ENCODE measurements at places on chromosomes 3 and 15.

DNA sequence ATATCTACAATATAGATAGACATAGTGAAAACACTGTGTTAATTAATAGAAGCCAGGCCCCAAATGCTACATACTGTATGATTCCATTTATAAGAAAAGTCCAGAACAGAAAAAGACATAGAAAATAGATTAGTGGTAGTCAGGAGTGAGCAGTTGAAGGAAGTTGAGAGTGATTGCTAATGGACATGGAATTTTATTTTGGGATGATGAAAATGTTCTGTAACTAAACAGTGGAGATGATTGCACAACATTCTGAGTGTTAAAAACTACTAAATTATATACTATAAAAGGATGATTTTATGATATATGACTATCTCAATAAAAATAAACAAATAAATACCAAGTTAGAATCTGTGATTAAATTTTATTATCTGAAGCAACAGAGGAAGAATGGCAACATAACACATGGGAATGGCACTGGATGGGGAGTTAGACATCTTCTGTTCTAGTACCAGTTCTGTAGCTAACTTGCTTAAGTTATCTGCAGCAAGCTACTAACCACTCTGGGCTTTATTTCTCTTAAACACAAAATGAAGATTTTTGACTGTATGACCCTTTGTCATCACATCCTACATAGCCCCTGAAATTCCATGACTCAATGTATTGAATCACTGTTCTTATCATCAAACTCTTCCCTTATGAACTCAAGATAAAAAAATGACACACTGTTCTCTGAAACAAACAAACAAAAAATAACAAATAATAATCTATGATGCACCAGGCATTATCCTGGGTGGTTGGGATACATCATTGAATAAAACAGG lies 612.7 kb downstream of the TBL1XR1 start:
- no peak for DNase-seq

- DNase-seq, result no peak
Observed at GRCh38 chr15:93247466-93248121, 158.6 kb upstream of the RGMA start.

DNA sequence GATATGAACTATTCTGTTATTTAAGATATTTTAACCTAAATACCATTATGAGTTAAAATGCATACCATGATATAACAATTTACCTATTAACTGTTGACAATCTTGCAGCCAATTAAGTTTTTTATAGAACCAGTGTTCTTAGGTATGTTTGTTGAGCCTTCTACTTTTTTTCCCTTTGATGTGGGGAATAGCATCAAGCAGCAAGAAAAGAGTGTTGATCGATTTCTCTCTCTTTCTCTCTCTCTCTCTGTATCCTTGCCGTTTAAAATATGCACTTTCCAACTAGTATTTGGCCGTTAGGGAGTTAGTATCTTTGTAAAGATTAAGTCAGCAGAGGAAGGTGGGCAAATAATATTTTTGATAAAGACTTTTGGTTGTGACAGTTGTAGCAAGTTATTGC lies 5.9 kb downstream of the CHD2 start:
- no peak for DNase-seq

DNA sequence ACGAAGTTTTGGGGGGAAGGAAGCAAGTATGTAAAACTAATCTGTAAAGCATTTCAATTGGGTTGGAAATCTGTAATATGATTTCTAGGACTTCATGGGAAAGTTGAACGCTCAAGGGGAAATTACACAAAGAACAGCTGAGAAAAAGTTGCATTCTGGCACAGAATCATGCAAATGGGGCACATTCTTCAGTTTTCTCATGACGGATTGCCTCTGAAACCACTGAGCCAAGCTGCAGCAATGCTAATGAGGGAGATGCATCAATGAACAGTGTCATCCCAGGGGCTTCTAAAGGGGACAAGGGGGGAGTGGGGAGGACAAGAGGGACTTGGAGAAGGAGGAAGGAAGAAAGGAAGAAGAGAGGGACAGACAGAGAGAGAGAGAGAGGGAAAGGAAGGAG lies 291.4 kb upstream of the ATP11B start:
- DNase-seq, result no peak

- DNase-seq, result no peak
Observed at GRCh38 chr3:12187448-12188327, 29.0 kb upstream of the TIMP4 start.

DNA sequence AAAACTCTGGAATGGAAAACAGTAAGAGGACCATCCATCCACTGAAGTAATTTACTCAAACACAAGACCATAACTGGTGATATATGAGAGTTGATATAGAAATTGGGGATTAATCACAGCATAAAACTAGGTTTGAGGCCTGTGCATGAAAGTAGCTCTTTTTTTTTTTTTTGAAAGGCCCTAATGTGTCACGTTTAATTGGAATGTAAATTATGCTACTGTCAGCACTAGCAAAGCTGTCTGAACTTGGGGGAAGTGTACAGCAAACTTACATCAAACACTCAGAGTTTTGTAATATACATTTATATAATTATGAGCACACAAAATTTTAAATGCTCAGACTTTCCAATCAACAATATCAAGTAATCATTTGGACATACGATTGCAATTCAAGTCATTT lies 154.1 kb downstream of the GREM1 start:
- DNase-seq, result no peak

DNA sequence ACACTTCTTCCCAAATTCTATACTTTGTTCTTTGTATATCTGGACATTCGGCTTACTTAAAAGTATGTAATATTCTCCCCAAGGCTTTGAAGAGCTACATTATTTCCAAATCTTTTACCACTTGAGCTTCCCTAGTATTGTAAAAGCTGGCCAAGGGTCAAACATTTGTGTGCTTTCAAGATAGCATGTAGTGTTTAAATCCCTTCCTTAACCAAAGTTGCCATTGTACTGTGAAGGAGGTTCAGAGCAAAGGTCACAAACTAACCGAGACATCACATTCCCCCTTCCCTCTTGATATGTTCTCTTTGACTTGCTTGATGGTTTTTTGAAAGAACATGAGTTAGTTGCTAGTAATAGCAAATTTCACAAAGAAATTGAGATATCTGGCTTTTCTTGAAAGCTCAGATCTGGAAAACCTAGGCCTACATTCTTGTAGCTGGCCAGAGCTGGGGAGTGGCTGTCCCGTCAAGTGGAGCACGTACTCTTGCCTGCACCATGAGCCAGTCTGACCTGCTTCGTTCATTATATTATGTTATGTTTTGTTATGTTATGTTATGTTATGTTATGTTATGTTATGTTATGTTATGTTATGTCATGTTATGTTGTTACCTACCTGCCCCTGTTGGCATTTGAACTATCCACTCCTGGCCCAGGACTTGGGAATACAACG lies 60.2 kb downstream of the FILIP1L start:
- no peak for DNase-seq

- no peak for DNase-seq
Observed at GRCh38 chr3:55169608-55170072, 241.8 kb upstream of the LRTM1 start.

GRCh38 chr3:98890965-98891910 lies 10.3 kb downstream of the DCBLD2 start:
- no peak for DNase-seq

DNA sequence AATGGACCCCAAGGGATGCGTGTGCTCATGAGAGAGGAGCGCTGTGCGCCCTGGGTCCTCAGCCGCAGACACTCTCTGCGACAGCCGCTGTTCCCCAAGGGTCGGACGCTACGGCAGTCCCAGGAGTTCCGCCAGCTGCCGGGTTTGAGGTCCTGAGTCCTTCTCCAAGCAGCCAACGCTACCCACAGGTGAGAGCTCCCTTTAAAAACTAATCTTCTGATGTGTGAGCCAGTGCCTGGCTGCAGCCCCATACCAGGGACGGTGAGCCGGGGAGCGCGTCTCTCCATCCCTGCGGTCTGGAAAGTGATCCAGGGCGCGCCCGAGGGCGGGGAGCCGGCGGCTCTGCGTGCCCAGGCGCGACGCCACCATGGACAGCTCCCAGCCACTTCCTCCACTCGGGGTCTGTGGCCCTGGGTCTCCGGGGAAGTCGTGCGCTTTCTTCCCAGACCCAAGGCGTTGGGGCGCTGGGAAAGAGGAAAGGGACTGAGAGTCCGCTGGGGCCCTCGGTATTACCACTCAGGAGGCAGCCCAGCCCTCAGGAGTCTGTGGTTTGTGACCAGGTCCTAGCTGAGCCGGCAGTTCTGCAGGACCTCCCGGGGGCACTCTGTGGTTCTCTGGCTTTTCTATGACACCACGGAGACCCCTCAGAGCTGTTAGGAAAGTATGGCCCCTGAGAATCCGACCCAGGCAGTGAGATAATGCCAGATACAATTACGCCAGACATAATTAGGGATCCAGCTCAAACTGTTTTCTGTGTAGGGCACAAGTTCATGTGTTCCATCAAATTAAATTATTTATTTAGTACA lies 1.4 kb downstream of the CEMIP start:
- DNase-seq, result no peak

DNA sequence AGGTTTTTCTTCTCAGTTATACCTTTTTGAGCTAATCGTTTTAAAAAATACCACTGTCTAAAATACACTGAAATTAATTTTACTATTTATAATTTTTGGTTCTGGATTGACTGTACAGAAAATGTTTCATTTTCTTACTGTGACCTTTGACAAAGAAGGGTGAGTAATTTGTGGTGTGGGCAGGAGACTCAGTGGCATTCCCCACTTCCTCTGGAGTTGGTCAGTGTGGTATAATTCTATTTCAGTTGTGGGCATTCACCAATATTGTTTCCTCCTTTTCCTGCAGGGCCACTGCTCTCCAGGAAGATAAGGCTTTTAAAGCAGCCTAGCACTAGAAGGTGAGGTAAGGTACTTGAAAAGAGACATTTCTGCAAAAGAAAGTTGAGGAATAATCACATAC lies 6.5 kb downstream of the DAG1 start:
- no peak for DNase-seq

DNA sequence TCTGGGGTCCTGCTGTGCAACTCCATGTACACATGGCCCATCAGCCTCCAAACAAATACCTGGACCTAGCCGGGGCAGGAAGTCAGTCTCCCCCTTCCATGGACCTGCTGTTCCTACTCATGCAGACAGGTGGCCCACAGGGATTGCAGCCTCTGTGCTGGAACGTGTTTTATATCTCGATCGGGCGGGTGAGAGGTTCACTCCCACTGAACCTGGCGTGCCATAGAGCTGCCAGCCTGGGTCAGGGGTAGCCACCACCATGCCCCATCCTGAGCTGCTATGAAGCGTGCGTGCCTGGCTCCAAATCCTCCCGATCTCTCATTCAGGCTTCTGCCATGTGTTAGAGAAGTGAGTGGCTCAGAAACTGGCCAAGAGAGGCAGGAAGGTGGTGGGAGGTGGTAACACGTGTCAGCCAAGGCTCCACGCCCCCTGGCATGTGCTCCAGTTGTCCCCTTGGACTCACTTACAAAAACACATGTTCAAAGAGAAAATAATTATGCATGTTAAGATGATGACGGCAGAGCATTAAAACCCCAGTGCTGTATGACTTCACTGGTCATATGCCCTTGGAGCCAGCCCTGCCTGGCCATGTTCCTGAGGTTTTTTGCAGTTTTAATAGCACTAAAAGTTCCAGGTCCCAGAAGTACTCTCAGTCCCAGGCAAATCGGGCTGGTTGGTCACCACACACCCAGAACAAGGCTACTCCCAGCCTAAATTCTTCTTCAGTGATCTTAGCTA lies 30.6 kb downstream of the CTSH start:
- DNase-seq, result no peak

DNA sequence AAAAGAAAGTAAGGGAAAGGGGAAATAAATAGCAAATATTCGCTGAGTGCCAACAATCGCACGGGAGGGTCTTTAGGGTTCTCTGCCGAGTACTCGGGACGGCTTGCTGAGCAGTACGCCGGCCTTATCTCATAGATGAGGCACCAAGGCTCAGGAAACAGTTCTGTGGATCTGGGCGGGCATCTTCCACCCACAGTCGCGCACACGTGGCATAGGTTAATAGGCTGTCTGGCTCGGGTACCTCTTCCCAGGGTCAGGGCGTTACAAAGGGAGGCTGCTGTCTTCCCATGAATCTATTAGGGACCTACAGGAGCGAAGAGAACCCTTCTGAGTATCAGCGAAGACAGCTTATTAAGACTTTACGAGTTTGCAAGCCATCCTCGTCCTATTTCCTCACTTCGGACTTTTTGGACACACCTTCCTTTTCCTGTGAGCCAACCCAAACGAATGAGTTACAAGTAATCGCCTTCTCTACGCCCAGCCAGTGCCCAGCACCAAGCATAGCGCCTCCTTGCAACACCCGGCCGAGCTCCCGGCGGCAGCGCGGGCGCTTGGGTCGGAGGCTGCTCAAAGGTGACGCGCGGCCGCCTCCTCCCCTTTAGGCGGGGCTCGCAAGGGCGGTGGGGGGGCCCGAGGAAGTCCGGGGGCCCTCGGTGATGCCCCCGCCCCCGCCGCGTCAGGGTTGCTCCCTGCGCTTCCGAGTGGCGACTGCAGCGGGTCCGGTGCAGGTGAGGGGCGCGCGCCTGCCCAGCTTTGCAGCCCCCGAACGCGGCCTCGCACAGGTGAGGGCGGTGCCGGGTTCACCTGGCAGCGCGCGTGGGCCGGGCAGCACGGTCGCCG lies at the start of gene MCTP2:
TSS of gene MCTP2 (plus strand) at position 679 of the 840 bp plus-strand sequence. CDS start 66,705 bp downstream, outside the sequence.
- DNase-seq, result no peak

- DNase-seq, result no peak
Observed at GRCh38 chr15:58987036-58987435, 427 bp upstream of the RNF111 start.

- no peak for DNase-seq
Observed at GRCh38 chr3:60737633-60738399, 513.4 kb downstream of the FHIT start.

DNA sequence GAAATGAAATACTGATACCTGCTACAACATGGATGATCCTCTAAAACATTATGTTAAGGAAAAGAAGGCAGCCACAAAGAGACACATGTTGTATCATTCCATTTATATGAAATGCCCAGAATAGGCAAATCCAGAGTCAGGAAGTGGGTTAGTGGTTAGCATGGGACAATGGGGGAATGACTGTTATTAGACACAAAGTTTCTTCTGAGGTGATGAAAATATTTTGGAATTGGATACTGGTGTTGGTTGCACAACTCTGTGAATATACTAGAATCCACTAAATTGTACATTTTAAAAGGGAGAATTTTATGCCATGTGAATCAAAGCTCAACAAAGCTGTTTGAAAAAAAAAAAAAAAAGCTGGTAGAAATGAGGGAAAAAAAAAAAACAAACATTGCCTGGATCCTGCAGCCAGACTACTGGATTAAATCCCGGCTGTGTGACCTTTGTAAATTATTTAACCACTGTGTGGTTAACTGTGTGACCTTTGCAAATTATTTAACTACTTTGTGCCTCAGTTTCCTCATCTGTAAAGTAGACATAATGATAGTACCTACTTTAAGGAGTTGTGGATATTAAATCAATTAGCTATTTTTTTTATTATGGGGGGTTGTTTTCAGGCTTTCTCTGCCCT lies 75.6 kb upstream of the PRICKLE2 start:
- DNase-seq, result no peak

- DNase-seq, result no peak
Observed at GRCh38 chr3:124768812-124769211, 38.6 kb downstream of the UMPS start.
